ENCODE measurements at places on chromosomes 3 and 15.

- no peak for DNase-seq
Measured at GRCh38 chr3:78368636-78369345, 1328.9 kb downstream of the ROBO2 start.

- no peak for DNase-seq
Measured at GRCh38 chr15:98649472-98650416, 1.4 kb downstream of the IGF1R start.

GRCh38 chr15:101407966-101408775, 81.3 kb downstream of the PCSK6 start:
- no peak for DNase-seq

DNA sequence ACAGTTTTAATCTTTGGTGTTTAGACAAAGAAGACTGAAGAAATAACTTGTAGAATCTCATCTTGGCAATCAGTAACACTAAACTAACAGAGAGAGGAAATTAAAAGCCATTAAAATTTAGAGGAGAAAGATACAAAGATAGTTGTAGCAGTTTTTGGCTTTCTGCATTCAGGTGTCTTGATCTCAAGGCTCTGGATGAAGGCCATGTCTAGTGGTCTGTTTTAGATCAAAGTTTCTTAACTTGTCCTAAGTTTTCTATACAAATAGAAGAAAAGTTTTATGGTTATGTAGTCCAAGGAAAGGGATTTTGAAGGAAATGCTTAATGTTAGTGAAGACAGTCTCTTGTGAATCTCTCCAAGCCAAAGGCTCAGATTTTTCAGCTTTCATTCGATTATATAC, 222.9 kb downstream of the BCHE start:
- no peak for DNase-seq

GRCh38 chr3:17235310-17235709, 350.6 kb downstream of the PLCL2 start:
- DNase-seq: no peak

DNA sequence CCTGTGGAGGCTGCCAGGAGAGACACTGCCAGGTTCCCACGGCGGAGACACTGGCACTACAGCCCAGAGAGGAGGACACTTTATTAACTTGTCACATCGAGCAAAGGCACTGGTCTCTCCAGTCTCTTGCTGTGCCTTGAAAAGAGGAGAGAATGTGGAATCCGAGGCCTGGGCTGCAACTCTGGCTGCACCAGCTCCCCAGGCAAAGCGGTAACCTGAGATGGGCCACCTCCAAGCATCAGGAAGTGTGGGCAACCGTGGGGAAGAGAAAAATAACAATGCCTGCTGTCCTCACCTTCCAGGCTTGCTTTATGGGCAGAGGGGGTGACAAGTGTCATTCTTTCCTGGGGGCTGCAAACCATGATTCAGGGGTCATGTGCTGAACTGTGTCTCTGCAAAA, 91.6 kb upstream of the RGMA start:
- DNase-seq: no peak

DNA sequence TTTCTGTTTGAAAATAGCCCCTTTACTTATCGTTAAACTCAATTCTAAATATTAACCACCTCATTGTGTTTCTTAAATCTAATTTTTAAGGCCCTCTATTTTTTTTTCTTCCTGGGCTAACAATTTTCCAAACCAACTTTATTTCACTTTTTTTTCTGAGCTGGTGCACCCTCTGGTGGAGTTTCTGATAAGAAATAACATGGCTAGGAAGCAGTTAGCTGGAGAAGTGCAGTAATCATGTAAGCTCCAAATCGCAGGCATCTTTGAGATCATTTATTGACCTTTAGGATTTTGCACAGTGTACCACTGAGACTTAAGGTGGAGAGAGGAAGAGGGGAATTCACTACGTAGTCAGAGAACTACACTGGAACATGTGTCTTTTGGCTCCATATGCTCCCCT, 6.4 kb downstream of the TMEM207 start:
- DNase-seq: no peak

GRCh38 chr3:190533511-190534281, 19.8 kb downstream of the IL1RAP start:
- DNase-seq: peak; percentile 88

- no peak for DNase-seq
Measured at GRCh38 chr3:129648391-129648790, 41.9 kb upstream of the PLXND1 start.

GRCh38 chr3:182182531-182182968, 470.8 kb downstream of the SOX2 start:
- DNase-seq: peak; percentile 32

- DNase-seq: no peak
Measured at GRCh38 chr15:92541291-92542200, 114.0 kb downstream of the FAM174B start.

DNA sequence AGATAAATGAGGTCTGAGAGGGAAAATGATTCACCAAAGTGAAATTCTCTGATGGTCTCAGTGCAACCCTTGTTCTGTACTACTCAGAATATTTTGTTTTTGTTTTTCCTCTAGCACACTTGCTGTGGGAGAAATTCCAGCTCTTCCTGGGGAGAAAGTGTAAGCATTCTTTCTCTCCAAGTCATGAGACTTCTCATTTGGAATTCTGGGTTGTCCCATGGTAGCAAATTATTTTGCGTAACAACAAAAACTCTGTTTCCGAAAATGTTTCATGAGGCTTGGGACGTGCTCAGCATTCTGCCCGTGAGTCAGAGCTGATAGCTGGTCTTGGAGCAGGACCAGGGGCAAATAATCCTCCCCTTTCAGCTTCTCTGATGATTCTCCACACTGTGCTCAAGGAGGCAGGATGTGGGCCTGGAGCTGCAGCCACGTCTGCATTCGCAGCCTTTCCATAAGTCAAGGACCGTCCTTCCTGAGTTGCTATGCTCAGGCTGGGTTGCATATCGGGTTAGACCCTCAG, 70.3 kb downstream of the SENP2 start:
- peak; percentile 96 for DNase-seq

DNA sequence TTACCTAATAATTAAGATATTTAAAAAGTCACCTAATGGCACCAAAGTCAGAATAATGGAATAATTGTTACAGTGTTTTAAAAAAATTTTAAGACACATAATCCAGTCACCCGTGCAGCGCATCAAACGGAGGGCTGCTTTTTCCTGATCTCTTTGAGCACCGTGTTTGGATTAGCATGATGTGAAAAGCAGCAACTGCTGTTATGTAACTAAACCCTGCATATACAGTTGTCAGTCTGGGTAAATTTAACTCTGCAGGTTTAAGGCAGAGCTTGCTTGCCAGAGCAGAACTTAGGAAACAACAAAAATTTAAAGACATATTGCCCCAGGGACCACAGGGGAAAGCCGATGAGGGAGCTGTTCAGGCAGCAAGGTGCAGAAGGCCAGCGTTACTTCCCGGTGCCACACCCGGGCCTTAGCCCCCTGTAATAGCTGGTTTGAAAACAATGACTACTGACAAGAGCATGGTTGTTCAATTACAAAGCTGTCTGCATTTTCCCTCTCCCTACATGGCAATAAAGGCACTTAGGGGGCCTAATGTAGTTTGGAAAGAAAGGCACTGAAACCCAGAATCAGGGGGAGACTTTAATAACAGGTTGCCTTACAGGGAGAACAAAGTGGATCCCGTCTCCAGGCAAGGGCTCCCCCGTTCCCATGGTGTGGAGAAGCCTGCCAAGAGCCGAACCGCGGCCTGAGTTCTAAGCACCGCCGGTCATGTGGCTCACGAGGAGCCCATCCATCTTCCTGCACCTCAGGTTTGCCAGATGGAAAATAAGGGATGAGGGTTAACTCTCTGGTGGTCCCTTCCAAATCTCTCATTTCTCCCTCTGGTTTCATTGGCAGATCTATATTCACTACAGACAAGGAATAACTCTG, 32.2 kb downstream of the RORA start:
- no peak for DNase-seq

DNA sequence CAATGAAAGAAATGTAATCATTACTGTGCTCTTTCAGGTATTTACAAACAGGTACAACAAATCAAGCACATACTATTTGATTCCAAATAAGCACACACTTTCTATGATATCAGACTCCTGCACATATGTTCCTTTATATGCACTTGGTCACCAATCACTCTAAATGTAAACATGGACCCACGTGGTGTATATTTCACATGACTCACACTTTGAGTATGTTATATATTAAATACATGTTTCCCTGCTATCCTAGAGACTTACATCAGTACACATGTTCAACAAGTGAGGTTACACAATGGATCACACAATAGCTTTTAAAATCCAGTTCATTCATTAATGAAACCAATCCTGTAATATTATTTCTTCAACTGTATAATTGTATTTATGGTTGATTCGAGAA, 683.5 kb downstream of the NR2F2 start:
- DNase-seq: no peak
